ENCODE measurements at places on chromosomes 5 and 9. TPM values are rescaled to one million over a fixed set of nuclear protein-coding genes. Genes with fewer than 3 reads are reported as not detected.

- no peak for DNase-seq
These were observed 47.8 kb upstream of the SNX2 start for GRCh38 chr5:122727112-122727541.

IL3 gene
- not detected for total RNA-seq

- no peak for DNase-seq
These were observed 410.9 kb upstream of the PRR16 start for GRCh38 chr5:120052916-120053828.

DNA sequence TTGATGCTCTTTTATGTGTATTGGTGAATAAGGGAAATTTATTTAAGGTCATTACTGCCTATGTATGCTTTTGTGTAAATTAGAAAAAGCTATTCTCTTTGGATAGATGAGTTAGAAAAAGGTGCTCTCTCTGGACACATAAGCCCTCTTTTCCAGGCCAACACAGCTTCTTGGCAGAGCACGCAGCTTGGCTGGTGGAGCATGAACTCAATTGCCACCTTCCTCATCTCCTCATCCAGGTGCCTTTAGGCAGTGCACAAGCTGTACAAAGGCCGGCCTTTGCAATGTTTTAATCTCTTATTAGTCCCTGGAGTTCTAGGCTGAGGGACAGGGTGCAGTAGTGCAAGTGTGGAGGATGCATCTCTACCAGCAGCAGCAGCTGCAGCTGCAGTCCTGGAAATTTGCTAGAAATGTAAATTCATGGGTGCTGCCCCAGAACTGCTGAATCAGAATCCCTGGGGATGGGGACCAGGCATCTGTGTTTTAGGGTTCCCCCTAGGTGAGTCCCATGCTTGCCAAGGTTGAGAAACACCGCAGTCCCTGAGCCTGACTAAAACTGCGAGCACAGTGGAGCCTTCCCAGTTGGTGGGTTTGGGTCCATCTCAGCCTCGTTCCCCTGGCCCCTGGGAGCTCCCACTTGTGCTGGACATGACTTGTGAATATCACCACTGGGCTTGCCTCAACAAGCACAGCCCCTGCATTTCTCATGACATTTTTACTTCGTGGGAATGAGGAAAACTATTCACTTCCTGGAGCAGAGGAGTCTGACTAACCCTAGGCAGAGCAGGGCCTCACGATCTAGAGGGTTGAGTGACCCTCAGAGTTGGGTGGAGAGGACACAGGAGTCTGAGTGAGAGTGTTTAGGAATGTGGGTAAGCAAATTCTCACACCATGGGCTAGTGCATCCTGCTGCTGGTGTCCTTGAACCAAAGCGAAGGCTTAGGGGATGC is 272.3 kb downstream of the ZSWIM6 start:
- no peak for DNase-seq

MLANA gene
- total RNA-seq, result not detected

- no peak for DNase-seq
These were observed 8.1 kb downstream of the CCDC180 start for GRCh38 chr9:97315550-97315949.

CD74 gene
- total RNA-seq, result 19.9 TPM

FOXE1 gene
- not detected for total RNA-seq

All from H9 (cell line).